Pons (tissue), 1 donor: ENCODE measurements at places on chromosomes 7 and 10.

- no peak for DNase-seq
These were observed 285.7 kb upstream of the GALNT17 start for GRCh38 chr7:70846208-70846607.

DNA sequence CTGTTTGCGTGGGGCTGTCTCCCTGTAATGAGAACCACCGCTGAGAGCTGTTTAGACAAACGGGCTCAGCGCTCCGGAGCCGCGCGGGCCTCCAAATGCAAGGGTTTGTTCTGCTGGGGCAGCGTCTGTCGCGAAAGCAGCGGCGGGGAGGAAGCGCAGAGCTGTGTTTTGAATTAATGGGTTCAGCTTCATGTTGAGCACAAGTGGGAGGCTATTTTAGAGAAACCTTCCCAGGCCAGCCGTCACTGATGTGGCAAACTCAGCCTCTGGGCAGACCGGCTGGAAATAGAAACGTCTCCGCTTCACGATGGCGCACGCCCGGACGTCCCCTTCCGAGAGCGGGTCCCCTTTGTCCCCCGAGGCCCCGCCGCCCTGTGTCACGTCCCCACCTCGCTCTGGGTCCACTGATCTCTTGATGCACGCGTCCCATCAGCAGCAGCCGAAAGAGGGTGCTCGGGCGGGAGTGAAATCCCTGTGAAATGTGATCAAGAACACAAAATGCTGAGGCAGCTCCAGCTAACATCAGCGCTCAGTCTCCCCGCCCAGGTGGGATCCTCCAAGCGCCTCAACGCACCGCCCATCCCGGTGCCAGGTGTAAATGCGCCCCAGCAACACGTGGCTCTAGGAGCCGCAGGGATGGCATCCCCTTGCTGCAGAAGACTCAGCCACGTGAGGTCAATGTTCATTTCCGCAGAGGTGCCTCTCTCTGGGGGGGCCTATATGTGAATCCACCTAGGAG is 44.9 kb downstream of the BAMBI start:
- peak; percentile 37 for DNase-seq

DNA sequence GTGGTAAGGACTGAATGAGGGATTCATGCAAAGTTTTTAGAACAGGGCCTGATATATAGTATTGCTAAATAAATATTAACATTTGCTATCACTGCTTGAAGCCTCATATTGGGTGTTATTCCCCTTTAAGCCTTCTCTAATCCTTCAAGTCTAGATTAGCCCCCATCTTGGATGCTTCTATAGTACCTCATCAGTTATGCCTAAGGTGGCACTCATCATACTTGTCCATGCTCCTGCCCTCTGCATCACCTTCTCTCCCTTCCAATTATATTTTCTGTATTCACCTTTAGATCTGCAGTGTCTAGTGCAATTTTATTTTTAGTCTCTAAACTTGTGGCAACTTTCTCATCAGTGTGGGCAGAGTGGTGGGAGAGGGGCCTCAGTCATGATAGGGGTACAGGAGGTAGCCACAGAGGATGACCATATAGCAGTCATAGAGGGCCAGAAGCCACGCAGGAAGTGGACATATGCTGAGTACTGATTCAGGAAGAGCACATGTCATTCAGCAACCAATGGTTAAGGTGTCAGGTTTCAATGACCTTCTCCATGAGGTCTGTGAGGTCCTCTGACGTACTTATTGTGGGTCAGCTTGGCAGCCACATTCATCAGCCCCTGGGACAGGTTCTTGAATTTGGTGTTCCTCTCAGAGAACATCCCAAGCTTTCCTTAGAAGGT is 2.5 kb downstream of the ENTPD1 start:
- no peak for DNase-seq

- no peak for DNase-seq
These were observed 21.5 kb upstream of the OR6B1 start for GRCh38 chr7:143978585-143978984.

GRCh38 chr7:11127988-11128387 is 154.3 kb downstream of the PHF14 start:
- DNase-seq, result no peak

- no peak for DNase-seq
These were observed 248.7 kb upstream of the NPVF start for GRCh38 chr7:25476863-25477499.

- DNase-seq, result no peak
These were observed 490.4 kb upstream of the SEMA3A start for GRCh38 chr7:84684836-84685480.

DNA sequence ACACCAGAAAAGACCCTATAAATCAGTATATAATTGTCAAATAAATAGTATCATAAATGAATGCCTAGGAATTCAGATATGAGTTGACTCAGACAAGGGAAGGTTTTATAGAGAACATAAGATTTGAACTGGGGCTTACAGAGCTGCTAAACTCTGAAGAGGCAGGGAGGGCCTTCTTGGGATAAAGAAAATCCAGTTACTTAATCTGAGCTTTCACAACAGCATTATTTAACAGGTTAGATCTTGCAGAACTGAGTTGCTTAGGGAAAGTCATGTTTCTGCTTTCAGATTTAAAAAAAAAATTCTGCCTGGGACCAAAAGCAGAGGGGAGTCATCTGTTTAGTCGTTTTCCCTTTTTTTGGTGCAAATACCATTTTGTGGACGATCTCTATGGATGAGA is 594.8 kb upstream of the FZD8 start:
- DNase-seq, result no peak

- DNase-seq, result peak; percentile 43
These were observed 108.5 kb upstream of the TMEM168 start for GRCh38 chr7:112898432-112899290.

GRCh38 chr10:106625751-106626150 is 538.8 kb downstream of the SORCS1 start:
- no peak for DNase-seq

DNA sequence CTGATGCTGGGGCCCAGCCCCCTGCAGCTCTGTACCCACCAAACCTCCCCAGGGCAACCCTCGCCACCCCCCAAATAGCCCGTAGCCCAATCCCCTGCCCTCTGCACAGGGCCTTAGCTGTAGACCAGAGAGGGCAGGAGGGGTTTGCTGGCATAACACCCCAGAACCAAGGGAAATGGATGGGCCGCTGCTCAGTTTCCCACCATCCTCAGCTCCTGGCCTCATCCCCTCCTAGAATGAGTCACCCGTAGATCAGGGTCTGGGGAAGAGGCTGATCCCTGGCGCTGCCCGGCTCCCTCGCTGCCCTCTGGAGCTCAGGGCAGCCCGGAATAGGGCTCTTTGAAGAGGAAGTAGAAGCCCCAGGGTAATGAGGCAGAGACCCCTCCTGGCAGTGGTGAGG is 31.2 kb downstream of the LDB3 start:
- no peak for DNase-seq

- no peak for DNase-seq
These were observed 5.6 kb upstream of the PKD1L1 start for GRCh38 chr7:47953822-47954221.

DNA sequence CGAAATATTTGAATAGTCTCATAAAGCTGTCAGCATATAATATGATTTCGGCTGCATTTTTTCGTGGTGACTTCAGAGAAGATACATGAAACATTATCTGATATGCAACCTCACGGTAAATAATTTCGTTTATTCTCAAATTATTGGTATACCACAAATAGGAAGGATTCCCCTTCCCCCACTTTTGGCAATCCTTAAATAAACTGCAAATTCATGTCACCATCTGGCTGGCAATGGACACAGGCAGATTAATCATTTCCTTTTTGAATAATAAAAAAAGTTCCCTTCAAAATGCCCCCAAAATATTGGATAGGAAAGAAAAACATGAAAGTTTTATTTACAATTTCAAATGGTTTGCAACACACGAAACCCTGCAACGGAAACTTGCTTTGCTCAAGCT is 234.5 kb upstream of the MEOX2 start:
- no peak for DNase-seq

DNA sequence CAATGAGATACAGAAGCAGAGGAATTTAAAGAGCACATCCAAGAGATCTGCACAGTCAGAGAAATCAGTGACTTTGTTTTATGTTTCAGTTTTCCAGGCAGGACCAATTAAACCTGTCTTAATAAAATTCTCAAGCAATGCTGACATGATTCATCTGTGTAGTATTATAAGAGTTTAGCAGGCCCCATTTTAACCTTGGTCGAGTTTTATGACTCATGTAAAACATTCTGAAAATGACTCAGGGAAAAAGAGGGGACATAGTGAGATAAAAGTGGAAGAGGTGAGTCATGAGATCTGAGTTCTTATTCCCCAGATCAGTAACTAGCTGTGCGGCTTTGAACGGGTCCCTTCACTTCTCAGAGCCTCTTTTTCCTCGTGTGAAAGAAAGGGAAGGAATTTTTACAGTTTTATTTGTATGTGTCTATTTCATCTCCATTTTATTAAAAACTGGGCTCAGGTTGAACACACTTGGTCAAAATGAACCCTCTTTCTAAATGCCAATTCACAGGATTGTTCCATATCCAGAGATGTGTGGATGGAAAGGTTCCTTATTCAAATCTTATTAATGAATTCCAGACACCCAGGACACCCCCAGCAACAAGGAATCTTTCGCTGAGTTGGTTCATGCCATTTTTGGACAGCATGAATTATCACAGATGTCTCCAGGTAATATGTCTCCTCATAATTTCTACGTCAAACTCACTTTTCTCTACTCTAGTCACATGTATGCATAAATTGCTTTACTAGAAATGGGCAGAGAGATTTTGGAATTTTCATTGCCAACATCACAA is 143.2 kb downstream of the JAZF1 start:
- DNase-seq, result no peak

GRCh38 chr10:3393958-3394357 is 221.4 kb upstream of the PITRM1 start:
- DNase-seq, result no peak

- DNase-seq, result no peak
These were observed 59.2 kb downstream of the ZNF503 start for GRCh38 chr10:75342397-75342796.

- peak; percentile 67 for DNase-seq
These were observed 327.1 kb downstream of the PRPF18 start for GRCh38 chr10:13913897-13914296.

DNA sequence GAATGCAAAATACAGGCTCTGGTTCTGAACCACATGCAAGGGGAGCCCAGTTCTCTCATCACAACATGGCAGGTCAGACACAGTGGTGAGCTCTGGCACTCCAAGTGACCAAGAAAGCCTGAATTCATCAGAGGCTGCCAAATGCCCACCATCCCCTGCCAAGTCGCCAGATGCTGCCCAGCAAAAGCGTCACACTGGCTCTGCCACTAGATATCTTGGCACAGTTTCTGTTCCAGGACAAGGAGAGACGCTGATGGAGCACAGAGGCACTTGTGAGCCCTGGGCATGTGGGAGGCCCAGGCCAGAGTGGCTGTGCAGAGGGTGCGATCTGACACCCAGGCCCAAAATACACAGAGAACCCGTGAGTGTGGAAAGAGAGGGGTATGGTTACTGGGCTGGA is 57.8 kb downstream of the GAD2 start:
- peak; percentile 63 for DNase-seq

DNA sequence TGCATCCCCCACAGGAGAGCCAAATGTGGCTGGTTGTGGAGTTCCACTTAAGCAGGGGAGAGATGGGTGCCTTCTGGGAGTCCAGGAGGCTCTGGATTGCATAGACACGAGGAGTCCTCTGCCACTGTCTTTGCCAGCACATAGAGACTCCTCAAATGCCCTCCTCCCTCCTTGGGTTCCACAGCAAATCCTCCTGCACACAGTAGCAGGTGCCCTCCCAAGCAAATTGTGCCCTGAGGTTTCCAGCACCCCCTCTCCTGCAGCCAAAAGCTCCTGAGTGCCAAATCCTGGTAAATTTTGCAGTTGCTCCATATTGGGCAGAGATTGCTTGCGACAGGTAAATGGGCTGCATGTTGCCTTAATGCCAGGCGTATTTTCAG is 5.8 kb downstream of the EVX1 start:
- no peak for DNase-seq

GRCh38 chr7:150745086-150745485 is 7.9 kb downstream of the GIMAP5 start:
- DNase-seq, result no peak

DNA sequence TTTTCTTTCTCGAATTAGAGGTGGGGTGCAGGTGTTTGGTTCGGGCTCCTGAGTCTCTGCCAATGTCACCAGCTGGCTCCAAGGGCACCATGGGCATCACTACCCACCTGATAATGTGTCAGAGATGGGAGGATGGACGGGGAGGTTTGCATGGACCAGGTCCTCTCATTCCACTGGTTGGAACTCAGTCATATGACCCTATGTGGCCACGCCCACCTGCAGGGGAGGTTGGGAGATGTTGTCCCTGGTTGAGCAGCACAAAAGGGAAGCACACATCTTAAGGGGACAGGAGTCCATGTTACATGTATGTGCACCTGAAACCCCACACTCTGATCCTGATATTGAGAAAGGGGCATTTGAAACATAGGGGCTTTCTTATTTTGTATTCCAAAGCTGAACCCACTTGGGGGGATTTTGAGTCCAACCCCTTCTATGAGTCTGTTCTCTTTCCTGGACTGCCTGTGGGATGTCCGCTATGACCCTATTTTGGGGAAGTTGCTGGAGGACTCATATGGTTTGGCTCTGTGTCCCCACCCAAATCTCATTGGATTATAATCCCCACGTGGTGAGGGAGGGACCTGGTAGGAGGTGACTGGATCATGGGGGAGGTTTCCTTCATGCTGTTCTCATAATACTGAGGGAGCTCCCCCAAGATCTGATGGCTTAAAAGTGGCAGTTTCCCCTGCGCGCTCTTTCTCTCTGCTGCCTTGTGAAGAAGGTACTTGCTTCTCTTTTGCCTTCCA is 66.9 kb upstream of the BAIAP2L1 start:
- DNase-seq, result no peak

GRCh38 chr10:44864051-44864450 is 47.1 kb upstream of the TMEM72 start:
- no peak for DNase-seq

DNA sequence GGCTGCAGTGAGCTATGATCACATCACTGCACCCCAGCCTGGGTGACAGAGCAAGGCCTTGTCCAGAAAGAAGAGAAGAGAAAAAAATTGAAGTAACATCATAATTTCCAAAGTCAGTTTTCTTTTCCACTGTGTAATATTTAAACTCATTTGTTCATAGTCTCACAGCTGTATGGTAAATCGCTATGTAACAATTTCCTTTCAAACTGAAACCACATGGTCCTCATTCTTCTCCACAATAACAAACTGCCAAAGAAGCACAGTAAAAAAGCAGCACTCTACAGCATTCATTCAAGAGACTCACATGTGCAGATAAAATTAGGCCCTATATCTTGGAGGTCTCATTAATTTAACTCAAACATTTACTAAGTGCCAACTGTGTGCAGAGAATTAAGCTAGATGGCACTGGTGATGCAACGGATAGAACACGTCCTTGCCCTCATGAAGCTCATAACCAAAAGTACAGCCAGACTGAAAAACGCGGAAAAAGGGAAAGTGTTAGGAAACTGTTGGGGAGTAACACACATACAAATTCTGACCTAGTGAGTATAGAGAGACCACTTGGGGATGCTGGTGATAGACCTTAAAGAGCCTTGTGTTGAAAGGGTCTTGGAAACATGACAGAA is 174.0 kb upstream of the KCTD7 start:
- no peak for DNase-seq

- no peak for DNase-seq
These were observed 80.1 kb downstream of the SVIL start for GRCh38 chr10:29554660-29555059.

- DNase-seq, result no peak
These were observed 149.4 kb downstream of the LRRN3 start for GRCh38 chr7:111240371-111240770.

GRCh38 chr10:130422366-130423324 is 286.5 kb downstream of the GLRX3 start:
- DNase-seq, result no peak

GRCh38 chr10:121975295-121976086 is 474 bp upstream of the NSMCE4A start:
- no peak for DNase-seq
